Activated CD8-positive, alpha-beta memory T cell treated with anti-CD3 and anti-CD28 coated beads for 1 hour (primary cell): ENCODE measurements at places on chromosomes 3 and 15.

DNA sequence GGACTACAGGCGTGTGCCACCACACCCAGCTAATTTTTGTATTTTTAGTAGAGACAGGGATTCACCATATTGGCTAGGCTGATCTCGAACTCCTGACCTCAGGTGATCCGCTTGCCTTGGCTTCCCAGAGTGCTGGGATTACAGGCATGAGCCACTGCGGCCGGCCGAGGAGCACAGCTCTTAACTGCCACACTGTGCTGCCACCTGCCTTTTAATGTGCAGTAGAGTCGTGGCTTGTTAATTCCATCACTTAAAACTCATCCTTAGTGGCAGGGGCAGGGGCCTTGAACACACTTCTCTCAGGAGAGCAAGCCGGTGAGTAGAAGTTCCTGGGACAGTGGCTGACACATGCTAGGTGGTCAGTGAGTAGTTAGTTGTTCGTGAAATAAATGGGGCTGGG, 12.5 kb downstream of the ABCF3 start:
- no peak for DNase-seq

GRCh38 chr3:35200056-35200455, 439.3 kb upstream of the ARPP21 start:
- DNase-seq = no peak

DNA sequence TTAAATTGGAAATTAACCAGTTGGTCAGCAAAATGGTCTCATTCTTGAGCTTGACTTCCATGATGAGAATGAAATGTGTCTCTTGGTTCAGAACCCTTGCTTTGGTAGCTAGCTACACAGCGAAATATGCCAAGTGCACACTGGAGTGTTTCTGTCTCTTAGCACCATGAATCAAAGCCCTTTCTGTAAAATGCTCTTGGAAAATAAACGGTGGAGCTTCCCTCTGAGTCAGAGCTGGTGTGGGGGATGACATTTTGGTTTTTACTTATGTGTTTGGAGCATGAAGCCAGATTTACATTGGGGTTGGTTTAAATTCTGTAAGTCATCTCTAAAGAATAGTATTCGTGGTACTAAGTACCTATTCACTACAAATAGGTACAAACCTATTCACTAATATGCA, 85.1 kb upstream of the NANOGP8 start:
- no peak for DNase-seq

DNA sequence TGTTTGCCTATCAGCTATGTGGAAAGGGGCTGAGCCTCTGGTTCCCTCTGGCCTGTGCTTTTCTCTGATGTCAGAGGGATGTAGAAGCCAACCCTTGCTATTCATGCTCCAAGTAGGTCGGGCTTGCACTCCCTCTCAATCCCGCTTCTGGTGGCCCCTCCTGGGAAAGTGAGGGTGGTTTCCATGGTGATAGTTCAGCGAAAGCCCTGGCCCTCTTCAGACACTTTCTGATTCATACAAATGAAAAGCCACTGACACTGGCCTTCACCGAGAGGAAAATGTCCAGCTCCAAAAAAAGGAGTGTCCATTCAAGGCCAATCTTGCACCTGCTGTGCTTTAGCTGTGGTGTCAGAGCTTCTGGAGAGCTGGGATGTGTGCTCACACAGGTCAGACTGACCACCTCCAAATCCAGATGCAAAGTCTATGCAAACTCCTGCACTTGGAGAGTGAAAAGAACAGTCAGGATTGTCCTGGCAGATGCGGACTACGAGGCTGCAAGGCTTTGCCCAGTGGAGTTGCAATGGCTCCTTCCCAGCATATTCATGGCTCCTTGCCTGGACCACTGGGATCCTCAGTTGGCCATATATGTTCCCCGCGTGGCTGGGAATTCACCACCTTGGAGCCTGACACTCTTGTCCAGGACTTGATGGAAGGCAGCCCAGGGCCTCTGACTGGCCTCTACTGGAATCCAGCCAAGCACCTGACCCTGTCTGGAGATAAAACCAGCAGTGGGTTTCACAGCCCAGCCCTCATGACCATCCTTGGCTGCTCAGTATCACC, 96.6 kb downstream of the CEMIP start:
- DNase-seq = no peak

DNA sequence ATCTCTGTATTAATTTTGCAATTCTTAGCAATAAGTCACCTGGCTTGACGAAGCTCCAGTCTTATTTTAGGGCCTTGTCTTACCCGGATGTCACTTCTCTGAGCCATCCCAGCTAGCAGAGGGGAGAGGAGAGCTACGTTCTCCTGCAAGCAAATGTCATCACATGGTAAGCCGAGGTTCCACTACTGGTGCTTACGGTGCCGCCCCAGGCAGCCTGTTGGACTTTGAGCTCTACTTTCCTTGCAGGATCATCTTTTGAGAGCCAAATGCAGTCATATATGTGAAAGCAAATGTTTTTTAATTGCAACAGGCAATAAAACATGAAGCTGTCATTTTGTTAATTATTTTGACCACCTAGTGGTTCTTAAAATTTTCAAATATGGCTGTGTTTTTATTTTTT, 140.9 kb downstream of the FAM43A start:
- DNase-seq = no peak

GRCh38 chr3:197749315-197749600, 425 bp upstream of the FYTTD1 start:
- DNase-seq = peak; percentile 38
